ENCODE measurements at places on chromosomes 13 and 19.

DNA sequence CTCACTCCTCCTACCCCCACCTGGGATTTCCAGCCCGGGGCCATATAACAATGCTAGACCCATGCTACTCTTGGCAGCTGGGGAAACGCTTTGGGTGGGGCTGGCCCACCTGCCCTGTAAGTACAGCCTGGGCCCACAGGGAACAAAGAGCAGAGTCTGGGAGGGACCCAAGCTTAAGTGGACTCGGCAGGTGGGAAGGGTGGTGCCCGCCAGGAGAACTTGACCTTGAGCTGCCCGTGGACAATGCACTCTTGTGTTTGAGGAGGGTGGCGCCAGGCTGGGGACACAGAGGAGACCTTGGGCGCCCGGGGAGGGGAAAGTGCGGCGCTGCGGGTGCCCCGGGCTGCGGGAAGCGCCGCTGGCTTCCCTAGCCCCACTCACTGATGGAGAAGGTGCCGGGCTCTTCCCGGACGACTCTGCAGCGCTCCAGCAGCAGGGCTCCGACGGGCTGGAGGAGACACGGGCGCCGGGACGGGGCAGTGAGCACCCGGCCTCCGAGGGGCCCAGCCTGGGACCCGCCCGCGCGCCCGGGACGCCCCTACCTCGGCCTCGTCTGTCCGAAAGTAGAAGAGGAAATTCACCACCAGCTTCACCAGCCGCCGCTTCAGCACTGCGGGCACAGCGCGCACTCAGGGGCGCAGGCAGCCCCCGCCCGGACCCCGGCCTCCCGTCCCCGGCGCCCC lies 607 bp downstream of the PLEKHJ1 start:
- no peaks in the 10 kb centered on the region for H3K27me3 ChIP-seq
- H3K4me3 ChIP-seq, result peak overlapping the region; percentile 64
- H3K27ac ChIP-seq, result peak overlapping the region; percentile 96
- peak; percentile 46 for DNase-seq
- H3K36me3 ChIP-seq, result peaks cover 64% of the 10 kb centered on the region

DNA sequence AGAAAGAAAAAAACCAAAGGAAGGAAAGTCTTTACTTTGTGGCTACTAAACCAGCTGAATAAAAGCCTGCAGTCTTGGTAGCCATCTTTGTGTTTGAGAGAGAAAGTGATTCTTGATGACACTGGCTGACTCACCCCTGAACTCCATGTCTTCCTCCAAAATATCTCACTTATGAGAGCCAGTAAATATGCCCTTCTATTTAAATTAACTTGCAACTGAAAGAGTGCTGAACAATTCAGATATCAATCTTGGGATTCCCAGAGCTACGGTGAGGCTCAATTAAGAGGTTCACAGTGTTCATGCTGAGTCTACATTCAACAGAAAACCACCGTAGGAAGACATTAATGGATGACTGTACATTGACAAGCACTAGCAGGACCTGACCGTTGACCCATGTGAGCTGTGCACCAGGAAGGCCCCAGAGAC lies 57.9 kb downstream of the KCTD12 start:
- DNase-seq, result no peak
- no peaks in the 10 kb centered on the region for H3K36me3 ChIP-seq
- no peaks in the 10 kb centered on the region for H3K27me3 ChIP-seq
- H3K4me3 ChIP-seq, result no peak overlapping the region
- H3K4me1 ChIP-seq, result no peaks in the 10 kb centered on the region

- no peak for DNase-seq
- peak overlapping the region; percentile 89 for H3K4me3 ChIP-seq
- H3K4me1 ChIP-seq, result peaks cover 61% of the 10 kb centered on the region
- H3K27ac ChIP-seq, result peak overlapping the region; percentile 93
- no peaks in the 10 kb centered on the region for H3K27me3 ChIP-seq
Measured at GRCh38 chr19:49117677-49118564, 1.0 kb downstream of the C19orf73 start.

- H3K4me1 ChIP-seq, result no peaks in the 10 kb centered on the region
- no peak for DNase-seq
- no peak within 1 kb of the TSS for H3K4me3 ChIP-seq
- H3K27ac ChIP-seq, result no peak within 1 kb of the TSS
Measured at GRCh38 chr13:93226623-93227279, at the start of gene GPC6. TSS of gene GPC6 (plus strand) at chr13:93226807.

DNA sequence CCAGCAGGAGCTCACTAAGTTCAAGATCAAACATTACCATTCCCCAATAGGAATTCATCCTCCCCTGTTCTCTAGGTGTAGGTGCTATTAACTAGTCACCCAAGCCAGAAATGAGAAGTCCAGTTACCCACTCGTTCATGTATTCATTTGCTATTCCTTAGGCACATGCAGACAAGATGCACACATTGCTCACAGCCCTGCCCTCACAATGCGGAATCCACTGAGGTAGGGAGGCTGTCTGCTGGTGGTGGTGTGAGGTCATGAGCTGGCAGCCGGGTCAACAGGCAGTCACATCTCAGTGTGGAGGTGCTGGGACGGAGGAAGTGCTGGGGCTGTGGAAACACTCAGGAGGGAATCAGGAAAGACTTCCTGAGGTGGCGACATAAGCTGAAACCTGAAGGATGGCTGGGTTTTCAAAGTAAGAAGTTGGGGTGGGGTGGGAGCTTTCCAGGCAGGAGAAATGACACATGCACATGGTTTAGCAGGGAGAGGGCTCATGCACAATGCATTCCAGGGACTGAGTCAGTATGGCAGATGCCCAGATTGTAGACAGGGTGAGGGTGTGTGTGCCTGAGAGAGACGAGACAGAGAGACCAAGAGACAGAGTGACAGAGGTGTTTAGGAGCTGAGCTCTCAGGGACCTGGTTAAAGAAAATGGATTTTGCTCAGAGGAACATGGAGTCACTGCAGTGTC lies 117.6 kb downstream of the USP12 start:
- no peaks in the 10 kb centered on the region for H3K4me1 ChIP-seq
- H3K36me3 ChIP-seq, result 0 out of 2 replicates have a peak, but pooled peaks cover under 1% of the 10 kb centered on the region
- H3K4me3 ChIP-seq, result no peak overlapping the region
- H3K27ac ChIP-seq, result no peak overlapping the region
- no peaks in the 10 kb centered on the region for H3K27me3 ChIP-seq

DNA sequence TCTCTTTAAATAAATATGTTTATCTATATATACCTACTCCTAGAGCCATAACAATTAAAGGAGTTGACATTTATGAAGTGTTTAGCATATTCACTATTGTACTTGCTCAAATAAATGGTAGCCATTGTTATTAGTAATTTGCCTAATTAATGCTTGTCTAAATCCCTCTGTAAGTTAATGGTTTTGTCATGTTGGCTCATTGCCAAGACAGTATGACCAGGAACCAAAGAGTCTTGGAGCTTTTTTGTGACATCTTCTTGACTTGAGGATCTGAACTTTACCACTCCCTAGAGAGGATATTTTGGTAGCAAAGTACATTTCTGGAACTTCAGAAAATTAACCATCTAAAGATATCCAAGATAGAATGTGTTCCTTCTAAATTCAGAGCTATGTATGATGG lies 15.5 kb downstream of the FRY start:
- no peaks in the 10 kb centered on the region for H3K36me3 ChIP-seq
- no peak overlapping the region for H3K27ac ChIP-seq
- no peak overlapping the region for H3K4me3 ChIP-seq
- DNase-seq, result no peak
- peaks cover 14% of the 10 kb centered on the region for H3K4me1 ChIP-seq
- no peaks in the 10 kb centered on the region for H3K27me3 ChIP-seq

DNA sequence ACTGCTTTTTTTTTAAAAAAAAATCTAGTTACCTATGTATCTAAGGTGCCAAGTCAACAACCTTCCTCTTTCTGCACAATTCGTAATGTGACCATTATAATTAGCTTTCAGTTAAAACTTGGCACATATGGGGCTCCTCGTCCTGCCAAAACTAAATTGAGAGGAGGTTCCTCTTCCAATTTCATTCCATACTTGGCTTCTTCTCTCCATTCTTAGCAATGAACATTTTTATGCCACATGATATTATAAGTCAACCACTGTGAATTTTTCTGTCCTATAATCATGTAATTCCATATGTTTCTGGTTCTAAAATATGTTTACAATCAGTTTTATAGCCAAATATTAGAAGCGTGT lies 177.0 kb downstream of the DCLK1 start:
- no peak overlapping the region for H3K27ac ChIP-seq
- no peaks in the 10 kb centered on the region for H3K27me3 ChIP-seq
- H3K4me1 ChIP-seq, result no peaks in the 10 kb centered on the region
- H3K4me3 ChIP-seq, result no peak overlapping the region
- no peaks in the 10 kb centered on the region for H3K36me3 ChIP-seq

DNA sequence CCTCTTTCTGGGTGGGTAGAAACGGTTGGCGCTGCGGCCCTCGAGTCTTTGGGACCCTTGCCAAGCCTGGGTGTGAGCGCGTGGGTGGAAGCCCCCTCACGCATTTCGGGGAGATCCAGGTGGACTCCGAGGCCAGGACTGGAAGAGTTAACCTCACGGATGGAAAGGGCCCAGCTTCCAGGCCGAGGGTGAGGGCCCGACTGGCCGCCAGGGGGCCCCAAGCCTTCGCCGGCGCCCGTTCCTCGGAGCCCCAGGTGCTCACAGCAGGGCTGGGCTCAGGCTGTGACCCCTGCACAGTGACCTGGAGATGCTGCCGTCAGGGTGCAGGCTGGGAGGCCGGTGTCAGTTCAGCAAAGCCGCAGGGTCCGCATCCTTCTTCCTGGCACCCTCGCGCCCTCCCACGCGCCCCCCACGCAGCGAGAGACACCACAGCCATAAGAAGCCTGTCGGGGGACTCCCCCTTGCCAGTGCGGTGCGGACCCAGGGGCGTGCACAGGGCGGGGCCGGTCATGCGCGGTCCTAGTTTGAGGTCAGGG lies 34.2 kb upstream of the TMEM255B start:
- H3K27ac ChIP-seq, result no peak overlapping the region
- H3K4me1 ChIP-seq, result no peaks in the 10 kb centered on the region
- H3K4me3 ChIP-seq, result no peak overlapping the region
- peak; percentile 24 for DNase-seq

- H3K27ac ChIP-seq, result no peak overlapping the region
- no peaks in the 10 kb centered on the region for H3K4me1 ChIP-seq
- no peaks in the 10 kb centered on the region for H3K27me3 ChIP-seq
Measured at GRCh38 chr13:59888408-59888807, 275.3 kb downstream of the DIAPH3 start.

DNA sequence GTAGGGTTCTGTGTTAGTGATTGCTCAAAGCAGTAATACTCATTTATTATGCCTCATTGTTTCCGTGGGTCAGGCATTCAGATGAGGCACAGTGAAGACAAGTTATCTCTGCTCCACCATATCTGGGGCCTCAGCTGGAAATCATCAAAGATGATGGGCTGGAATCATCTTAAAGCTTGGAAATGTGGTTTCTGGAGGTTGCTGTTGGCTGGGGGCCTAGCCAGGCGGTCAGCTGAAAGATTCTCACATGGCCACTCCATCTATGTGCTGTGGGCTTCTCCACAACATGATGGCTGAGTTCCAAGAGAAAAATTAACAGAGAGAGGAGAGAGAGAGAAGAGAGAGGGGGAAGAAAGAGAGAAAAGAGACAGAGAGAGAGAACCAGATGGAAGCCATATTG lies 75.5 kb downstream of the OLFM4 start:
- DNase-seq, result no peak
- H3K4me3 ChIP-seq, result no peak overlapping the region
- no peaks in the 10 kb centered on the region for H3K4me1 ChIP-seq
- no peaks in the 10 kb centered on the region for H3K36me3 ChIP-seq

DNA sequence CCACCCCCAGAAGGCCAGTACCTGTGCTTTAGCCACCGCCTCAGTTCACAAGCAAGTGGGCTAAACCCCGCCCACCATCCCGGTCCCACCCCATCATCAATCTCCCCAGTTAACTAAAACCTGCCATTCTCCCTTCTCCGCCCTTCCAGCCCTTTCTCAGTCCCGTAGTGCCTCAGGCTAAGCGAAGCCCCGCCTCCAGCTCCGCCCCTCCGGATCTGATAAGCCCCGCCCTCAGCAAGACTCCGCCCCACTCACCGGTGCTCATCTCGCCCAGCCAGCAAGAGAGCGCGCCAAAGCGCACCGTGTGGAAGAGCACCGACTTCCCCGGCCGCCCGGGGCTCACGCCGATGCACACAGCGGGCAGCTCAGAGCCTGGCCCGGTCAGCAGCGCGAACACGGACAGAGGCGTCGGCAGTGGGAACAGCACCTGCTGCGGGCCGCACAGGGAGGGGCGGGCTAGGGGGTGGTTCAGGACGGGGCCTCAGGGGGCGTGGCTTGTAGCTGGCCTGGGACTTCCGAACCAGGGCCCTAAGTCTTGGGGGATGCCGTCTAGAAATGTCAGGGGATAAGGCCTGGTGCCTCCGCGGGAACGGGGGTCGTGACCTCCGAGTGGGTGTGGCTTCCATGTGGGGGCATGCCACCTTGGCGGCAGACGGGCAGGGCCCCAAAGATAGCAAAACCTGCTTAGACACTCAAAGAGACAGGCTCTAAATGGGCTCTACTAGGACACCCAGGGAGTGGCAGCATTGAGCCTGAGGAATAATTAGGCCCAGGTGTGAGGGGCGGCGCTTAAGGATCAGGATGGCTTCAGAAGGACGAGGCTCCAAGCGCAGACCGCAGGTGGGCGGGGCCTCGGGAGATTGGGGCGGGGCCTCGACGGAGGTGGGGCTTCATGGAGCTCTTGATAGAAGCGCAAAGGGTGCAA lies 21.4 kb downstream of the MAP4K1 start:
- H3K4me1 ChIP-seq, result no peaks in the 10 kb centered on the region
- no peaks in the 10 kb centered on the region for H3K27me3 ChIP-seq
- peak; percentile 24 for DNase-seq

DNA sequence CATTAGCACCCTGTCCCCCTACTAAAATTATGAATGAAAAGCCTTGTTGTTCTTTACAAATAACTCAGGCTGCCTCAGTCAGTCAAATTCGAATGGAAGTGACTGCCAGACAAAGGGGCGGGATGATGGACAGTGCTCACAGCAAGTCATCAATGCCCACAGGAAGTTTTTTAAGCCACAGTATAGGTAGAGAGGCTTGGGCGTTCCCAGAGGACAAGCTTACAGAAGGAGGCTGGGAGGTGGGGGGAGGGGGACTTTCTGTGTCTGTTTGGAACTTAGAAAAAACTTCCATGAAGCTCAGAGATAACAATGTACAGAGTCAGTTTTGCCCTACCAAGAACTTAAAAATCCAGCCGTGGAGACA lies 18.5 kb upstream of the SPRY2 start:
- H3K27ac ChIP-seq, result no peak overlapping the region
- H3K4me1 ChIP-seq, result no peaks in the 10 kb centered on the region
- H3K36me3 ChIP-seq, result no peaks in the 10 kb centered on the region
- no peak overlapping the region for H3K4me3 ChIP-seq
- no peak for DNase-seq
